Stimulated activated CD4-positive, alpha-beta T cell treated with anti-CD3 and anti-CD28 coated beads, Interleukin-1b, Interleukin-23, amount 100 ng/mL, for 4 hours (primary cell): ENCODE measurements at places on chromosomes 12 and 14.

DNA sequence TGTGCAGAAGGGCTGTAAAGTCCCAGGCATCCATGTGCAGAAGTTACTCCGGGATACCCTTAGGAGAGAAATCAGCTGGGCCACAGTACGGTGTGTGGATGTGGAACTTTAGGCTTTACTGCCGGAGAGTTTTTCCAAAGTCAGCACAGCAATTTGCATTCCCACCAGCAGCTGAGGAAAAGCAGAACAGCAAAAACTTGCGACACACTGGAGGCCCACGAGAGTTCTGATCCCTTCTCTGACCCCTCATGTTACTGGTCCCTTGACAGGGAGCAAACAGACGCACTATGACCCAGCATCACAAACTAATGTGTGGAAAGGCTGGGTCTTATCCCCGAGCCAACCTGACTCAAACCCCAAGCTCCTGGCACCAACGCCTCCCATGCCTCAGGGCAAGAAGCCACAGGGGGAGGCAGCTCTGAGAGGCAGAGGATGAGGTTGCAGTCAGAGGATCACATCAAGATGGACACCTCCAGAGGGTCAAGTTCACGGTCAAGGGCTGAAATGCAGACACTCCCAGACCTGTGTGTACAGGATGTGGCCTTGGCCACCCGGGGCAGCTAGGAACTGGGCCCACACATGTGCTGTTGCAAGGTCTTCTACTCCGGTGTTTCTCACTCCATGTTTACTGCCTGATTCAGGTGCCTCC is 38.6 kb downstream of the CCDC88C start:
- no peak for DNase-seq

- DNase-seq, result no peak
Measured at GRCh38 chr14:71403656-71404055, 496.4 kb downstream of the PCNX1 start.

DNA sequence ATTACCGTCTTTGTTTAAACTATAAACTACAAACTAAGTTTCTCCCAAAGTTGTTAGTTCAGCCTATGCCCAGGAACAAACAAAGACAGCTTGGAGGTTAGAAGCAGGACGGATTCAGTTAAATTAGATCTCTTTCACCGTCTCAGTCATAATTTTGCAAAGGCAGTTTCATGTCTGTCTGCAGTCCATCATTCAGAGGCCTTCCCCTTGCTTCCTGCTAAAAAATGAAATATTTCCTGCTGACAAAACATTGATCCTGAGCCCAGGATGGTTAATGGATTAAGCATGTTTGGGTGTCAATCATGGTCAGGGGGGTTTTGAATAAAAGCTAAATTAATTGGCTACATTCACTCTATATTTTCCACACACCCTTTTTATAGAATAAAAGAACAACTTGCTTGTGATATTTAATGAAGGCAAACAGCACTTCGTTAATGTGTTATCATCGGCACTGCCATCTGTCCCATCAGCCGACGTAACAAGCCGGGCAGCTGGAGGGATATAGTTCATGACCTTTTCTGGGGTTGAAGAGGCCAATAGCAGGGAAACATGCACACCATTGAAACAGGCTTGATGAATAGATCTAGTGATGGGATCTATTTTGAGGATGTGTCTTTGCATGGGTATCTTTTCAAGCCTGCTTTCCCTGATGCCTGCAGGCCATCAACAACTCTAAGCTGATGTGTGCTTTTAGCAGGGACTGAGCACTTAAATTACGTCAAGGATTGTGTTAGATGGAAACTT is 521.3 kb upstream of the TMEM132C start:
- DNase-seq, result no peak

DNA sequence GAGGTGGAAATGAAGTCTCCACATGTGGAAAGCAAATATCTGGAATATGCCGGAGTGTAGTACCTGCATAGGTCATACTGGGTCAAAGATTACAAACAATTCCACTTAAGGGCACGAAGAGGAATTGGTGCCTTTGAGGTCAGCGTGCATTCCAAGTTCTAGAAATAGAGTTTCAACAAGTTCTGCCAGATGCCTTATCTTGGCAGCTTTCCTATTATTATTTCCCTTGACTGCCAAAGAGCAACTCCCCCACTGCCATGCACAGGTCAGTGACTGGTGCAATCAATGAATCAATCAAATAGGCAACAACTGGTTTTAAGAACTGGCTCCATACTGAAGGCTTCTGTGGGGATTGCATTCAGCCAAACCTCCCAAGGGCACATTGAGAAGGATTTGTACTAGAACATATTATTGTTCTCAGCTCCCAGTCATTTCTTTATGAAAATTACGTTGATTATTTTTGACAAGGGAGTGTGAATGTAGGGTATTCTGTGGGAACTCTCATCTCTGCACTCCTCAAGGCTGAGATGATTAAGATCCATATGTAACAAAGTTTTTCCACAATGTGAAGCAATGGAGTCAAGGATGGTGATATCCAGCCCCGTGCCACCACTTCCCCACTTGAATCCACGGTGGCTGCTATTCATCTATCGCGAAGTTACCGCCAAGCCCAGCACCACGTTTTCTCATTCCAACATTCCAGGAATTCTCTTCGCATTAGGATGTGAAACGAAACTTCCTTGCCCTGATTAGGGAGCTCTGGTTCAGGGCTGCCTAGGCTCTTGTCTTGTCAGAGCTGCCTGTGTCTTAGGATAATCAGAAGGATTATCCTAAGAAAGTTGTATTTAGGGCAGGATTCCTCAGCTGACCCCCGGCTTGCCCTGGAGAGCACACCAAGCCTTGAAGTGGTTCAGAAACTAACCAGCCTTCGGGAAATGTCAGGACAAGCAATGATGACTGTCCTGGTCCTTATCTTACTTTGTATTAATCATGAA is 115.1 kb upstream of the PCED1B start:
- DNase-seq, result no peak

DNA sequence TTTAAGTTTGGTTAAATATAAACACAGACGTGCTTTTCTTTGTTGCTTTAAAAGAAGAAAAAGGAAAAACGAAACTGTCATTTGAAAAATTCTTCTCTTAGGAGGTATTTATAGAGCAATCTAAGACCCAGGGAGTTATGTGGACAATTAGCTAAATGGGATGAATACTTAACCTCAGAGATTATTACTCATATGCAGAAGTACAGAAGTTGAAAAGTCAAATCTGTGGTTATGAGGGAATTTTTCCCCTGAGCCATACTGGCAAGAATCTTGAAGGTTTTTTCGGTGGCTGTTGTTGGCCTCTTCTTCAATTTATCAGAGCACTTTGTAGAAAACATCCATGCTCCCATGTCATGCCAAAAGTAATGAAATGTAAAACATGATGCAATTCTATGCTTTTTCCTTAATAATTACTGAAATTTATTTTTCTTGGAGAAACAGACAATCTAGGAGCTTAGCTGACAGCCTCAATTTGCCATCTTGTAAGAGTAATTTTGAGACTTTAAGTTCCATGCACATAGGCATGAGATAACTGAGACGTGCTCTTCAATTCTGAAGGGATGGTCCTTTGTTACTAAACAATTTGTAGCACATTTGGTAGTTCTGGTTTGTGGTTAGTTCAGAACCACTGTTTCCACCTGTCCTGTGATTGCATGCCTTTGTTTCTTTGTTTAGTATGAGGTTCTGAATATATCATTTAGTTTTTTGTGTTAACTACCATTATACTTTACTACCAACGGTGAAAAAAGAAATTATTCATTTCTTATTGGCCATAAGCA is 126.6 kb downstream of the BCAT1 start:
- DNase-seq, result no peak

DNA sequence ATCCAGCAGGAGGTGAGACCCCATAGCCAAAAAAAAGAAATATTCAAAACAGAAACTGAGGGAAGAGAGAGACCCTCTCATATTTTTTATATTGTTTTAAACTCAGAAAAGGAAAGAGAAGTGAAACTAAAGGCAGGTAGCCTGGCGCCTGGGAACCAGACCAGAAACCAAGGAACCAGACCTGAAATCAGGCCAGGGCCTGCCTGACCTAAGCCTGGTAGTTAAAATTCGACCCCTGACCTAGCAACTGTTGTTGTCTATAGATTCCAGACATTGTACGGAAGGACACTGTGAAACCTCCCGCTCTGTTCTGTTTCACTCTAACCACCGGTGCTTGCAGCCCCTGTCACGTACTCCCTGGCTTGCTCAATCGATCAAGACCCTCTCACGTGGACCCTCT is 38.5 kb upstream of the CD163 start:
- DNase-seq, result no peak

DNA sequence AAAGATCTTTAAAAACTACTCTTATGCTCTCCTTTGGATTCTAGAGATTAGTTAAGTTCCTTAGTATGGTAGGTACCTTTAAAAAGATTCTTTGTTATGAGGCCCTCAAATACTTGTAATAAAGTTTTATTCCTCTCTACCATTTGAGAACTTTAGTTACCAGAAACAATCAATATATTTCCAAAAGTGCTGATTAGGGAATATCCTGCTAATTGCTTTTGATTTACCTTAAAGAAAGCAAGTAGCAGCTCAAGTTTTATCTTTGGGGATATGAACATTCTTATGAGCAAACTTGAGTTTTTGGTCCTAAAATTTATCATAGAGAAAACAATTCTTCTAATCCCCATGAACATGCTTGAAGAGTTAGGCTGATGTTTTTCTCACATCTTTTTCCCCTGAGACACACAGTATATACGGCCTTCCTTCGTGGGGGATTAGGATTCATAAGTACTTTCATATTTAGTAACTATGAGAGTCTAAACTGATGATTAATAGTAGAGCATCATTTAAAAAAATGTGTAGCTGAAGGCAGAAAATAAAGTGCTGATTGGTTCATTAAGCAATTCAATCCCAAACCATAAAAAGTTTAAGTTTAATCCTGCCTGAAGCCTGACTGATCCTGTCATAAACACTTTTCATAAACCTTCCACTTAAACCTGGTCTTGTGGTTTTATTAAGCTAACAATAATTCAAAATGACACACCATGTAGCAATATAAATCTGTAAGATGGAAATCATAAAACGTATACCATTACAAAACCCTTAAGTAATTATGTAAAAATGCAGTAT is 380.5 kb upstream of the FBXO33 start:
- no peak for DNase-seq

- DNase-seq, result no peak
Measured at GRCh38 chr14:69876848-69877306, 2.3 kb upstream of the SMOC1 start.

DNA sequence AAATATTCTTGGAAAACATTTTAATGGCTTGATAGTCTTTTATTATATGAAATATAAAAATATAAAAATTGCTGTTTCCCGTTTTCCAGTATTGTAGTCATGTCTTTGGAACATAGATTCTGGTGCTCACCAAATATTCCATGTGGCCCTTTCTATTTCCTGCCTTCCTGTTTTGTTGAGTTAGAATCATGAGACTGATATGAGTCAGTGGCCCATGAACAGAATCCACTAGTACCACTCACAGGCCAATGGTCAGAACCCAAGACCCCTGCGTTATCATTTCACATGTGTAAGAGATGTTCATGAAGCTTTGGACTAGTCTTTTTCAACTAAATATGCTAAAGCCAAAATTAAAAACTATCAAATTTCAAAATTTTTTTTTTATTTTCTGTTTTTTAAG is 56.9 kb downstream of the BICD1 start:
- DNase-seq, result no peak

DNA sequence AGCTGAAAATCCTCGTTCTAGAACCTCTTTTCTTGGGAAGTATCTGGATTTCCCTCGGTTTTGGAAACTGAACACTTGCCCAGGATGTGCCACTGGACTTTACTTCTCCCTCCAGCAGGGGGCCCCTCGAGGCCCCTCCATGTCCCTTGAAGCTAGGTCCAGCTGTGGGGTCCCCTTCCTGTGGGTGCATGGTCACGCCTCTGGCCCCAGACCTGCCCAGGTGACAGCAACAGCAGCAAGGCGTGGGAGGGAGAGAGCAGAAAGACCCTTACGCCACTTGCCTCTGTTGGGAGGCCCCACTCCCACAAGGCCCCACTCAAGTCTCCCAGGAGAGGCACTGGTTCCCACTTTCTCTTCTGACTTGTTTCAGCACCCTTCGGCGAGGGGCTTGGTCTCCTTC is 3.1 kb downstream of the SLC25A29 start:
- DNase-seq, result no peak

DNA sequence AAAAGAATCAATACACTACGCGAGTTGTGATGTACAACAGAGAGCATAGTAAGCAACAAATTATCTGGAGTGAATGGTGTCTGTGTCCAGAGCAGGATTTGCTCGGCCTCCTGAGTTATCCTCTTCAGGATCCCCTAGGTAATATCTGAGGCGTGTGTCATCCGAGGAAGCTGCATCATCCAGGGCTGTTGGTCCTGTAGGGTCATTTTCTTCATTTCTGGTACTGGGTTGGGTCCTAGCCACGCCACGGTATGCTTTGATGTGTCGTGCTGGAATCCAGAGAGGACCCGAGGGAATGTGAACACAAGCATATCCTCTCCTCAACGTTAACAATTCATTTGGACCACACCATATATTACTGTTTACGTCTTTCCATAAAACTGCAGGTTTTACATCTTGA is 19.0 kb upstream of the CLEC4E start:
- no peak for DNase-seq

DNA sequence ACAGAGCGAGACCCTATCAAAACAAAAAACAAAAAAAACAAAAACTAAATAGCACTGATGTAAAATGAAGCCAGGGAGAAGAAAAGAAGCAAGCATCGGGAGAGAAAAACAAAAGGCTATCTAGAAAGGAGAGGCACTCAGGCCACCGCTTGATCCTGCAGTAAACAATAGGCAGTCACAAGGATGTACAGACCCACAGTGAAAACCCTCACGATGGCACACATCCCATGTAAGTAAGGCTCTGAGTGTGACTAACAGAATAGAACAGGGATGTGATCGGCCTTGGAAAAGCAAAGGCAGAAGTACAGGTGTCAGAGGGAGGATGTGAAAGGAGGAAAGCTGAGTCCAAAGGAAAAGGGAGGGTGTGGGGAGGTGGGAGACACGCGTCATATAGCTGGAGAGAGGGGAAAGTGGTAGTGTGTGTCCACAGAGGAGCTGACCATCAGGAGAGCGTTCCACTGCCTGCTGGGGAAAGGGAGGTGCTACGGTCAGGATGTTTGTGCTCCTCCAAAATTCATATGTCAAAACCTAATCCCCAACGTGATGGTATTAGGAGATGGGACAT is 31.5 kb downstream of the CAMKK2 start:
- DNase-seq, result no peak

DNA sequence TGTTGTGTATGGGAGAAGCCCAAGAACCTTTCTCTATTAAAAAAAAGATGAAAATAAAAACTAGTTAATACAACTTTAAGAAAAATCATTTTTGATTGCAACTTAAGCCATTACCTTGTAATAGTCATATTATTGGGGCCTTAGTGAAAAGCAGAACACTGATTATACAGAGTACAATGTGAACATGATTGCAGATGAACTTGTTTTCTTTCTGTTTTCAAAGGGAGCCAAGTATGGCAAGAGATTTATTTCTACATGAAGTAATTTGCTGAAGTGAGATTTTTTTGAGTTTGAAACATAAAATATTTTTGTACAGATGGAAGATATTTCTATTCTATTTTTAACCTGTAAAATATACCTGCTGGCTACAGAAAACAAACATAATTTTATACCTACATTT is 104.9 kb downstream of the GPR135 start:
- DNase-seq, result no peak

- no peak for DNase-seq
Measured at GRCh38 chr12:70449074-70449752, 83.1 kb downstream of the KCNMB4 start.

GRCh38 chr14:103137689-103138300 is 14.5 kb downstream of the TNFAIP2 start:
- no peak for DNase-seq

- no peak for DNase-seq
Measured at GRCh38 chr12:57456737-57457490, 1.8 kb downstream of the INHBE start.
